Left ventricle myocardium inferior (tissue), 1 donor: ENCODE measurements at places on chromosomes 2 and 18. TPM values are rescaled to one million over a fixed set of nuclear protein-coding genes. Genes with fewer than 3 reads are reported as not detected.

CAVIN2 gene
- 93.9 TPM for total RNA-seq

GATA6 gene
- total RNA-seq, result 60.9 TPM

NT5C1B gene
- total RNA-seq, result not detected

LRRC30 gene
- total RNA-seq, result not detected

TEX261 gene
- total RNA-seq, result 50.7 TPM

TGFA gene
- total RNA-seq, result 1.1 TPM

MAPRE2 gene
- 120 TPM for total RNA-seq

SERPINB13 gene
- not detected for total RNA-seq

ASTL gene
- not detected for total RNA-seq

PIKFYVE gene
- total RNA-seq, result 13.9 TPM

KATNAL2 gene
- 5.4 TPM for total RNA-seq

FIGN gene
- total RNA-seq, result 12.9 TPM

PLEKHA3 gene
- total RNA-seq, result 41.4 TPM

IDH1 gene
- total RNA-seq, result 38.4 TPM

C2orf81 gene
- 0.82 TPM for total RNA-seq

MROH2A gene
- total RNA-seq, result not detected

NR4A2 gene
- 0.88 TPM for total RNA-seq

ERMN gene
- not detected for total RNA-seq

LTBP1 gene
- 88.9 TPM for total RNA-seq

NEB gene
- 30.5 TPM for total RNA-seq

IL36RN gene
- total RNA-seq, result not detected

SCN3A gene
- 0.99 TPM for total RNA-seq

TEKT4 gene
- total RNA-seq, result not detected

RAPGEF4 gene
- total RNA-seq, result 3.7 TPM

CREG2 gene
- not detected for total RNA-seq

GKN1 gene
- not detected for total RNA-seq

CFAP53 gene
- total RNA-seq, result 0.16 TPM

DPYSL5 gene
- not detected for total RNA-seq

FOXI3 gene
- total RNA-seq, result not detected

ASPRV1 gene
- total RNA-seq, result 0.63 TPM

ST8SIA3 gene
- not detected for total RNA-seq

PAX8 gene
- total RNA-seq, result 0.44 TPM

TYMS gene
- 3.1 TPM for total RNA-seq

ABCG5 gene
- not detected for total RNA-seq

PLEK gene
- 4.8 TPM for total RNA-seq

REG3A gene
- not detected for total RNA-seq

RAB31 gene
- 12.0 TPM for total RNA-seq

UGT1A10 gene
- total RNA-seq, result not detected

ONECUT2 gene
- 0.41 TPM for total RNA-seq

OXER1 gene
- total RNA-seq, result 0.36 TPM

CXCR1 gene
- 0.44 TPM for total RNA-seq

DOK6 gene
- 0.96 TPM for total RNA-seq

IL1R1 gene
- total RNA-seq, result 22.6 TPM

UGT1A6 gene
- not detected for total RNA-seq
